ENCODE measurements at places on chromosomes 2 and 18.

- DNase-seq, result peak; percentile 23
Observed at GRCh38 chr2:58291726-58292438, 50.8 kb upstream of the FANCL start.

- no peak for DNase-seq
Observed at GRCh38 chr18:40984856-40985255, 970.2 kb upstream of the PIK3C3 start.

GRCh38 chr18:4454537-4455112 is 482 bp downstream of the DLGAP1 start:
- DNase-seq, result no peak

- DNase-seq, result no peak
Observed at GRCh38 chr2:86056590-86057331, 48.9 kb downstream of the POLR1A start.

- no peak for DNase-seq
Observed at GRCh38 chr2:61510674-61511671, 27.2 kb downstream of the XPO1 start.

GRCh38 chr2:29117636-29118303 is 2.6 kb downstream of the CLIP4 start:
- DNase-seq, result no peak

GRCh38 chr2:14756122-14756541 is 123.6 kb downstream of the LRATD1 start:
- no peak for DNase-seq

GRCh38 chr2:68846091-68846490 is 25.1 kb downstream of the BMP10 start:
- no peak for DNase-seq

DNA sequence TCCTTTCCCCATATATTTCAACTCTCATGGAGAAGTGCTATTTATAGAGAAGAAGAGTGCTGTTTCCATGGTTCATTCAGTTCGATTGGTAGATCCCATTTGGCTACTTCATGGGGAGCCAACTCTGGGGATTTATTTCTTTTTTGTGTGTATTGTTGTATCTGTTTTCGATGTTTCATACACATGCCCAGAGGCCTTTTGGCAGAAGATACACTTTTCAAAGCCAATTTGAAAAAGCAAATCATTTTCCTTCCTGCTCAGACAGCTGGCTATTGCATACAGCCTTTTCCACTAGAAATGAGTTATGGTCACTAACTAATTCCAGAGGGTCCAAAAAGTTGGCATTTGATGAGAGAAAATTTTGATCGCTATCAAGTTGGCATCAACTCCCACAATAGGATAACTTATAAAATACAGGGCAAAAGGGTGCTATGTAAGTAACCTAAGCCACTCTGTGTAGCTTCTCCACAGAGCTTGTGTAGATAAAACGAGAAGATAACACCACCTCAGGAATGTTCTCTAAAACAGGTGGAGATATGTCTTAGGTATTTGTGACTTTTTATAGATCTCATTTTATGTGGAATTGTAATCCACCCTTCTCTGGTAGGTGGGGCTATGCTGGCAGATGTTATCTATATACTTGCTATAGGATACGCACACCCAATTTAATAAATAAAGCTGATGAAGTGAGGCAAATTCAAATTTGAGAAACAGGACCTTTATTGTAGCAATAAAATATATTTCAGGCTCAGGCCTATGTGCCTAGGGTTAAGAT is 798.5 kb downstream of the SATB2 start:
- no peak for DNase-seq

GRCh38 chr18:56112013-56112749 is 524.2 kb upstream of the TCF4 start:
- no peak for DNase-seq

DNA sequence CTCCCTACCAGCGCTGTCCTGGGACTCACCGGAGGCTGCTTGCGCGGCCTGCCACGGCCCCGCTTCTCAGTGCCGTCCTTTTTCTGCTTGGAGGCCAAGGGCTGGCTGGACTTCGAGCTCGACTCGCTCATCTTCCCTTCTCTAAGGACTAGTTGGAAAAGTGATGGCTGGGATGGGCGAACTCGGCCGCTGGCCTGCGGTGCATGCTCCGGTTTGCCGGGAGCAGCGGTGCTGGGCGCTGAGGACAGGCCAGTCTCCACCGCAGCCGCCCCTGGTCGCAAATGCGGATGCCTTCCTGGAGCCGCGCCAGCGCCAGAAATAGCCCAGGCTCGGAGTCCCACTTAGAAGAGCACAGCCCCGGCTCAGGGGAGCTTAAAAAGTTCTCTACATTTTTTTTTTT is 3.1 kb downstream of the C2orf81 start:
- DNase-seq, result no peak

DNA sequence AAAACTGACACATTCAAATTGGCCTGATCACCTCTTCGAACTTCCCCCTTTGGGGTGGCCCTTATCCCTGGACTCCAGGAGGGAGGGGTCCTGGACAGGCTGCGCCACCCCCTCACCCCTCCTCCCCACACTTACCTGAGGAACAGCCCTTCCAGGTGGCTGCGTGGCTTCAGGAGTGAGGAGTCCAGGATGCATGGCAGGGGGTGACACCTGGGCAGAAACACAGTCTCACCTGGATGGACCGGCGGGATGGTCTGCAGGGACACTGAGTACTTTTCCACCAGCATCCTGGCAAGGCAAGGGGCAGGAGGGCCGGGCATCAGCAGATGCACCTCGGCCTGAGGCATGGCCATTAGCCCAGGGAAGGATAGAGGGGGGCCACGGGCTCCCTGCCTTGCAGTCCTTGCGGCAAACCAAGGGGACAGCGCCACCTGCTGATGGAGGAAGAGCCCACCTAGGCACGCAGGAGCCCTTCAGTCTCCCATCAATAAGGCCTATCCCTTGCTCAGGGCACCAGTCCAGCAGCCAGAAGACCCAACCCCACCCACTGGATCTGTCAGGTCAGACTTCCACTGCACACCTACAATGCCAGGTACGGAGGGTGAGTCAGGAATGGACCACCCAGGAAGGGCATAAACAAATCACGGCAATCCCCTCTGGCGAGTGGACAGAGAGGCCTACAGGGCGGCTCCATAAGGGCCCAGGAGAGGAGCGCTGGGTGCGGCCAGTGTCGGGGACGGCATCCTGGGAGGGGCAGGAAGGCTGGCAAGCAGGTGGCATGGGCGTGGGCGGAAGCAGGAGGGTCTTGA is 26.0 kb downstream of the FAM178B start:
- peak; percentile 93 for DNase-seq

GRCh38 chr2:58553937-58554336 is 312.8 kb upstream of the FANCL start:
- peak; percentile 38 for DNase-seq

DNA sequence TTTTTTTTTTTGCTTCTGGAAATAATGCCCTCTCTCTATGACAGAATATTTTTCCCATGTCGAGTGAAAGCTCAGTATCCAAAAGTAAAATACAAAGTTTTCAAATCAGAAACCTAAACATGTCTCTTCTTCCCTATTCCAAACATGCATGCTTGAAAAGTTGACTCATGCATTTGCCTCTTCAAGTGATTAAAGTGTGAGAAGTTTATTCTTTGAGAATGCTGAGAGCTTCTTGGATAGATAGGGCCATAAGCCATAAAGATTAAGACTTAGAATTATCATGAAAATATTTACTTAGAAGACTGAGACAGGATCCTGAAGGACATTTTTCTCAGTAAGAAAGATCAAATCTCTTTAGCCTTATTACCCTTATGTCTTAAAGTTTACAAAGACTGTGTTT is 98.6 kb upstream of the EPB41L5 start:
- DNase-seq, result no peak

DNA sequence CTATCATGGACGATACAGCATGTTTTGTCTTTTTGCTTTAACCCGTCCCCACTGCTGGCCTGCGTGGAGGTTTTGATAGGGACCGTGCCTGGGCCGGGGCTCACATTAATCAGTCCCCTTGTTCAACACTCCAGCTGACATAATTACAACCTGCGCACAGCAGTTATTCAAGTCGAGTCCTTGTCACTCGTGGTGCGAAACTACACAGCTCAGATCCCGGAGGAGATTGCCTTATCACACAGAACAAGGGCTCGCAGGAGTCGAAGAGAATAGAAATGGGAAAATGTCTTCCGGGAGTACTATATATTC is 304.4 kb downstream of the ZNF407 start:
- no peak for DNase-seq

DNA sequence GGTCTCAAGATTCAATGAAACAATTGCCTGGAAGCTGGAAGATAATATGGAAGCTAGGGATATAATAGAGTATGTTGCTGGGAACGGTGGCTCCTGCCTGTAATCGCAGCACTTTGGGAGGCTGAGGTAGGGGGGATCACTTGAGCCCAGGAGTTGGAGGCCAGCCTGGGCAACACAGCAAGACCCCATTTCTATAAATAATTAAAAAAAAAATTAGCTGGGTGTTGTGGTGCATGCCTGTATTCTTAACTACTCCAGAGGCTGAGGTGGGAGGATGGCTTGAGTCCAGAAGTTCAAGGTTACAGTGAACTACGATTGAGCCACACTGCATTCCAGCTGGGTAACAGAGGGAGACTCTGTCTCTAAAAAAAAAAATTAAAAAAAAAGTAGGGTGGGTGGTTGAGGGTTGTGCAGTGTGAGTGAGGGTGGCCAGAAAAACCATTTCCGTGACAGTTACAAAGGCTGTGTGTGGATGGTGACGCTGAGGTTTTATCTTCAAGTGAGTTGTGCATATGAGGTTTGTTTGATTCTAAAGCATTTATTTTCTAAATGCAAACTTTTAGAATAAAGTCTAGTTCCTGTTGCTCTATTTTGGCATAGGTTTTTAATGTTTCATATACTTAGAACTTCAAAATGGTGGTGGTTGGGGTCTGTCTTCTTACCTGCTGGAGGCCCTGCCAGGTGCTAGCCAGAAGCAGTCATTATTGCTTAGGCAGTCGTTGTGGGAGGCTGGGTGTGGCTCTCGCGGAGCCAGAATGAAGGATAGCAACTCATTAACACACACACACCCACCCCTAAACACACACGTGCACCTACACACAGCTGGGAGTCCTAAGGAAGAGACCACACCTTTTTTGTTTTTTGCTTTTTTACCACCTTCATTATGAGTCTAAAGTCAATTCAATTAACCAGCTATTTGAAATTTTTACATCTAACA is 4.7 kb upstream of the IL1R2 start:
- DNase-seq, result no peak

DNA sequence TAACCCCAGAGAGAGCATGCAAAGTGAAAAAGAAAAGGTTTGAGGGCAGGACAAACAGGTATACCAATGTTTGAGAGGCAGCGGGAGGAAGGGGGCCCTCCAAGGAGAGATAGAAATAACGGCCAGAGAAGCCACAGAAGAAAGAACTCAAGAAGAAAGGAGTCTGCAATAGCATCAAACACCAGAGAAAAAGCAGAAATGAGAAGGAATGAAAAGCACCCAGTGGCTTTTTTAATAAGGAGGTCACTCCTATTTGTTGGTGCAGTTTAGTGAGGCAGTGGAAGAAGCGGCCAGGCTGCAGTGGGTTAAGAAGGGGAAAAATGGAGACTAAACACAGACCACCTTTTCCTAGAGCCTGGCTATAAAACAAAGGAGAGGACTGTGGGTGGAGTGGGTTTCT is 177.2 kb downstream of the THADA start:
- DNase-seq, result no peak

DNA sequence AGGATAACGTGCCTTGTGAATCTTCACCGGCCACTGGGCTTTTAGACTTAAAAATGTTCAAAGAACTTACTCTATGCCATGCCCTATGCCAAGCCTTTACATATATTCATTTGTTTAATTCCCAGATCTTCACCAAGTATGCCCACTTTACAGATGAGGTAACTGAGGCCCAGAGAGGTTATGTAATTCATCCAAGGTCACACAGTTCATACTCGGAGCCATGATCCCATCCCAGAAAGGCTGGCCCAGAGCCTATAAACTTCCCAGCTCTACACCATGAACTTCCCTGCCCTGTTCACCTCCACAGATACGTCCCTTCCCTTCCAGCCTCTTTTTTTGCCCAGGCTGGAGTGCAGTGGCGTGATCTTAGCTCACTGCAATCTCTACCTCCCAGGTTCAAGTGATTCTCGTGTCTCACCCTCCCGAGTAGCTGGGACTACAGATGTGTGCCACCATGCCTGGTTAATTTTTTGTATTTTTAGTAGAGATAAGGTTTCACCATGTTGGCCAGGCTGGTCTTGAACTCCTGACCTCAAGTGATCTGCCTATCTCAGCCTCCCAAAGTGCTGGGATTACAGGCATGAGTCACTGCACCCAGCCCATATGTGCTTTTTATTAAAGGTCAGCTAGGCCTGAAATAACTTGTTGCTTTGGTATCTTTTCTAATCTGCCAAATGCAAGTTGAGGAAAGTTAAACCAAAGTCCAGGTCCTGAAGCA is 44.1 kb downstream of the MTHFD2 start:
- no peak for DNase-seq

DNA sequence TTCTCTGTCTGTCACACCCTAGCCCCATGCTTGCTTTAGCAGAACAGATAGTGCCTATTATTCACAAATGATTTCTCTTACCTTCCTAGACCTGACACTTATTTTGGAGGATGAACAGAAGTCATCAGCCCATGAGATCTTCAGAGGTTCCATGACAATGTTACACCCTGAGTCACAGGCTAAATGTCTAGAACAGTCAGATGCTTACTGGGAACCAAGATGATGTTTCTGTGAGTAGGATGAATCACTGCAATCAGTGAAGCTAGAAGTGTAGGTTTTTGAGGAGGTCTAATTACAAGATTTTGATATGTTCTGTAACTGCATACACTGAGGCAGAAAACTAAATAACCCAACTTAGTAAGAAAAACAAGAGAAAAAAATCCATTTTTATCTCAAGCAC is 123.0 kb upstream of the THUMPD2 start:
- DNase-seq, result no peak

DNA sequence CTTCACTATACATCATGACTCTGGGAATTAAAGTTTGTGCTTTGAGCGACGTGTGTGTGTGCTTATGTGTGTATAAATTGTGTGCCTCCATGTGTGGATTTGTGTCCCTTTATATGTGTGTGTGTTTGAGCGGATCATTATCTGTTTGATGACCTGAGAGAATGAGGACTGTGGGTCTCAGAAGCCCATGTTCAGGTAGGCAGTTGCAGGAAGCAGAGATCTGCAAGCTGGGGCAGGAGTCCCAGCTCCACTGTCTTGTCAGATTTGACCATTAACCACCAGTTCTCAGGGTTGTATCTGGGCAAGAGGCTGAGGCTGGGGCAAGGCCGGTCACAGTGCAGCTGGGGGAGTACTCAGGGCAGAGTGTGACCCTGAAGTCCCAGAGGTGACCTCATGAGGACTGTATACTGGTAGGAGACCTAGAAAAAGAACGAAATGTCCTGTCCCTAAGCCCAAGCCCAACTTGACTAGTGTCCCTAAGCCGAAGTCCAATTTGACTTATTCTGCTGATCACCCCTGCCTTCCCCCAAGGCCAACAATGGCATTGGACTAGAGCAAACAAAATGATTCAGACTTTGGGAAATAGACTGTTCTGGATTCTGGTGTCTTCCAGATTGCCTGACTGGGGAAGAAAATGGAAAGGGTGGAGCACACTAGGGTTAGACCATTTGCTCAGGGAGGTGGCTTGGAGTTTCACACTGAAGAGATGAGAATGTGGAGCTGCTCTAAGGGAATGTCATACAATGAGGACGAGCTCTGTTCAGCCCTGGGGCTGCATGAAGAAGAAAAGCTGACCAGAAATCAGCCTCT is 28.1 kb downstream of the RHOB start:
- DNase-seq, result peak; percentile 3

All from WERI-Rb-1 (cell line).